CD4-positive, alpha-beta T cell treated with Interleukin-2 at 100 ng/mL for 4 hours (primary cell): ENCODE measurements at places on chromosomes 12 and 14.

GRCh38 chr14:84726471-84726870 lies 803.5 kb upstream of the FLRT2 start:
- no peak for DNase-seq

GRCh38 chr14:28807518-28807917 lies 40.9 kb downstream of the FOXG1 start:
- no peak for DNase-seq

DNA sequence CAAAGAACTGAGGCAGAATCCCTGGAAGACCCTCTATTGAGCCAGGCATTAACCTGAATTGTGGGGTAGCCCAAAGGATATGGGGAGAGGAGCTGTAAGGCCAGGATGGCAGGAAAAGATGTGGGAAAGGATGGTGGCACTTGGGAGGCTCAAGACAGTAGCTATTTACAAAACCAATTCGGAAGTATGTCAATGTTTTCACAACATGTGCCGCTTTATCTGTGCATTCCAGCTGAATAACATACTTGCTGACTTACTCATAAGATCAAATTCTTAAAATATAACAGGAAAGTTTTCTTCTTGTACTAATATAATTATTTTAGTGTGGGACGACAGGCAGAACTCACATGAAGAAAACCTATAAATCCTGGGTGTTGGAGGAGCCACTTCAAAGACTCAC lies 10.6 kb downstream of the BBS10 start:
- DNase-seq, result no peak

DNA sequence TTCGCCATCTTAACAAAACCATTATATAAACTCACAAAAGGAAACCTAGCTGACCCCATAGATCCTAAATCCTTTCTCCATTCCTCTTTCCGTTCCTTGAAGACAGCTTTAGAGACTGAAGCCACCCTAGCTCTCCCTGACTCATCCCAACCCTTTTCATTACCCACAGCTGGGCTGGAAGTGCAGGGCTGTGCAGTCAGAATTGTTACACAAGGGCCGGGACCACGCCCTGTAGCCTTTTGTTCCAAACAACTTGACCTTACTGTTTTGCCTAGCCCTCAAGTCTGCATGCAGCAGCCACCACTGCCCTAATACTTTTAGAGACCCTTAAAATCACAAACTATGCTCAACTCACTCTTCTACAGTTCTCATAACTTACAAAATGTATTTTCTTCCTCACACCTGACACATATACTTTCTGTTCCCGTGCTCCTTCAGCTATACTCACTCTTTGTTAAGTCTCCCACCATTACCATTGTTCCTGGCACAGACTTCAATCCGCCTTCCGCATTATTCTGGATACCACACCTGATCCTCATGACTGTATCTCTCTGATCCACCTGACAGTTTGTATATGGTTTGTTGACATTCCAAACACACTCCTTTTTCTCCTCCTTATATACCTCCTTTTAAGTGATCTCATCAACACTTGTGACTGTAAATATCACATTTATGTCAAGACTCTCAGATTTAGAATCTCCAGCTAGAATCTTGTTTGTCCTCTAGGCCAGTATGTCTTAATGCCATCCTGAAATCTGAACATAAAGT lies 208.7 kb downstream of the KITLG start:
- no peak for DNase-seq

DNA sequence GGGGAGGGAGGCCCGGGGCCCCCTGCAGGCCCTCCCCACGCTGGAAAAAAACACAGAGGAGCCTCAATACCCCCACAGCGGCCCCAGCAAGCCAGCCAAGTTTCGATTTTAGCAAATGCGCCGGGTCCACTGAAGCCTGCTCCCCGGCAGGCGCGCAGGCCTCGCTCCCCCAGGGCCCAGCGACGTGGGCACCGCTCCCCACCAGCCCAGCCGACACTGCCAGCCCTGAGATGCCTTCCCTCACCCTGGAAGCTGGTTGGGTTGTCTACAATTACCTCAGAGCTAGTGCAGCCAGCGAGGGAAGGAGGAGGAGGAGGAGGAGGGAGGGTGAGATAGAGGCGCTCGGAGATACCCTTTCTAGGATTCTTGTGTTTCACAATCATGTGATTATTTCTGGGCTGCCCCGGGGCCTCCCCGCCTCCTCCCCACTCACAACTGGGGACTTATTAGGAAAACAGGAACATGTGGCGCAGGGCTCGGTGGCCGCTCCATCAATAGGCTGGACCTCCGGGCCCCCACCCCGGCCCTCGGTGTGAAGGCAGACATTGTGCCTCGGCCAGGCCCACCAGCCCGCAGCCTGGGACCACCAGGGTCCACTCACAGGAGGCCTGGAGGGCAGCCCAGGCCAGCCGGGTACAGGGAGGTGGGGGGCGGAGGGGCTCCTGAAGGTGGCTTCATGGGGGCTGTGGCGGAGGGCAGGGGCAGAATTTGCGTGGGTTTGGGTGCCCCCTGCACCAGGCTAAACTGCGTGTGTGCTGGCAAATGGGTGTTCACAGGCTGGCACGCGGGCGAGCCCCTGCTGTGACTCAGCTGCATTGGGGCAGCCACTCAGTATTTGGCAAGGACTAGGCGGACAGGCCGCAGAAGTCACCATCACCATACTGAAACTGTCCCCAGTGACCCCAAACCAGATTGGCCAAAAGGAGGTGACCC lies 109.9 kb downstream of the NCOR2 start:
- DNase-seq, result peak; percentile 65

- DNase-seq, result no peak
Measured at GRCh38 chr12:68447797-68448260, 115.7 kb upstream of the MDM1 start.

GRCh38 chr12:45669093-45669492 lies 60.4 kb upstream of the ARID2 start:
- peak; percentile 20 for DNase-seq

GRCh38 chr12:97288531-97288930 lies 174.1 kb upstream of the RMST start:
- no peak for DNase-seq

GRCh38 chr12:4111010-4111409 lies 162.6 kb upstream of the CCND2 start:
- no peak for DNase-seq

- no peak for DNase-seq
Measured at GRCh38 chr12:78050790-78051189, 220.1 kb downstream of the NAV3 start.

DNA sequence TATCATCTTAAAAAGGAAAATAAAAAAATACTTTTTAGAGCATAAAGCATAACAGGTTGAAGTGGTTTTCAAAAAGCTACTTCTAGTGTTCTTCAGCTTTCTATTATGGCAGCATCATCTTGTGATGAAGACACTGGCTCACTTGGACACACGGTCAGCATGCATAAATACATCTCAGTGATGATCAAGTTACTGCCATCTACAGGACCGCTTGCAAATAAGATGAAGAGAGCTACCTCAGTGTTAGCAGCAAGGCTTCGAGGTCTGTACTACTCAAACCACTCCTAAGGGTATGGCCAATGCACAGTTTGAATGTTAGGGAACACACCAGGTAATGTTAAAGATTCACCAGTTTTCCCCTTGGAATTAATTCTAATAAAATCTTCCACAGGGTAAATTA lies 58.8 kb downstream of the GALC start:
- DNase-seq, result no peak

DNA sequence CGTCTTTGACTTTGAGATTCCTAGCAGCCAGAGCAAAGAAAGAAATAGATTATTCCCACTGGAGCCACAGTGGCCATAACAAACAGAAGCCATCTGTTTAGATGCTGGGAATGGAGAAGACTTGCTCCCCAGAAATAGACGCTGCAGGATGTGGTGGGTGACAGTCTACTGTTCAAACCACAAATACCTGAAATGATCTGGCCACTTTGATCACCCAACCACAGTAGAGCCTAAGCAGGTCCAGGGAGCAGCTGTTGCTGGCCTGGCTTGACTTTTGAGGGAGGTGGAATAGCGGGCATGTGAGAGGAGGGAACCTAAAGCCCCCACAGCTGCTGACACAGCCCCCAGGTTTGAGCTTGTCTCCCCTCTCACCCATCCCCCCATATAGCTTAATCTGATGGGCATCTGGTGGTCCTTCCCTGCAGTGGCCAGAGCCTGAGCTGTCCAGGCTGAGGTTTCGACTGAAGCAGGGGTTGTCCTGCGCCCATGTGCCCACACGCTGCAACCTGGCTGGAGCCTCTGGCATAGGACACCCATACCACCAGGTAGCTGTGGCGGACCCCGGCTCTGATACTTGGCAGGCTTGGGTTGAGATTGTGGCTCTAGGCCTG lies 38.7 kb downstream of the SH2B3 start:
- no peak for DNase-seq

DNA sequence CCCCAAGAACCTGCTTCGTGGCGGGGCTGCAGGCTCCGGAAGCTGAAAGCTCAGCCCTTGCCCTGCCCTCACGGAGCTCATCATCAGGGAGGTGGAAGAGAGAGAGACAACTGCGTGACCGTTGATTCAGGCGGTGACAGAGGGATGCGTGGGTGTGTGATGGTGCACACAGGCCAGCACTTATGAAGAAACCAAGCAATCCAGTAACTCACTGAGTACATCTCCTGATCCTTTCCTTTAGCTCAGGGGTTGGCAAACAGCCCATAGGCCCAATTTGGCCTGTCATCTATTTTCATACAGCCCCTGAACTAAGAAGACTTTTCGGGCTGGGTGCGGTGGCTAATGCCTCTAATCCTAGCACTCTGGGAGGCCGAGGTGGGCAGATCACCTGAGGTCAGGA lies 49.9 kb downstream of the TESC start:
- DNase-seq, result no peak

DNA sequence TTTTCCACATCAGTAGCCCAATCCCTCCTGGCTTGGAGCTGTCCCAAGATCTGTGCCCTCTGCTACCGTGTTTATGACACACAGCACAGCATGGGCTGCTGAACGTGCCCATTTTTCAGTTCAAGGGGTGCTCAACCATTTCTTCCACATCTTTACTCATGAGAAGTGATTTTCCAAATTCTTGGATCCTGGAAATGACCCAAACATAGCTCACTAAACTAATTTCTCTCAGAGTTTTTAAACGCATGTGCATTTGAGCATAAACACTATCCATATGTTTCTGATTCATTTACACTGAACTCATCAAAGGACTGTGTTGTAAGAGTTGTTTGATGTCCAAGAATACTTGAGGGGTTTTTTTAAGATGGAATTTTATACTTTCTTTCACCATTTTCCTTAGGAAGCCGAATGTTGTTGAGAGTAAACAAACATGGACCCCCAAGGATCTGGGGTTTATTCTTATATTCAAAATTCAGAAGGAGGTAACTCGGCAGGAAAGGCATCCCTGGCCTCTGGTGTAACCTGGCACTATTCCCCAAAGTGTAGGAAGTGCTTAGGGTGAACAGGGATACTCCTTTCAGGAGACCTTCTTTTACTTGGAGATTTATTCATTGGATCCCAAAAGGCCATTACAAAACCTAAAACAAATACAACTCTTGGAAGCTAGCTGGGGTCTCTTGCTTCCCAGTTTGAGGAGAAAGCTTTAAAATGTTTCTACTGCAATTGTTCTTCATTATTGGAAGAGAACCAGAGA lies 215.0 kb downstream of the BMP4 start:
- no peak for DNase-seq

DNA sequence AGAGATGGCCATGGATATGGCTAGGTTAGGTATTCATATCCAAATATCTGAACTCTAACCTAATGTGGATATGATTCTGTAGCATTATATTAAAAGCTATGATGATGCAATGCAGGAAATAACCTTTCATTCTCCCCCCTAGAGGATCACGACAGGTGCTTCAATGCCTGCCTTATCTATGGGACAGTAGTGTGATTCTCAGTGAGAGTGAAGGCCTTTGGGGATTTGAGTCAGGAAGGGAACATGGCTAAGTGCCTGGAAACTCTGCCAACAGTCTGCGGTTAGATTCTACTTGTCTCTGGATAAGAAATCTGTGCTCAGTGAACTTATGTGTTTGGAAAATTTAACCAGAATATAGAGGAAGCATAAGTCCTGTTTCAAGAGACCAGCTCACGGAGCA lies 81.8 kb downstream of the SLC38A1 start:
- no peak for DNase-seq

GRCh38 chr14:92897922-92898565 lies 24.9 kb upstream of the CHGA start:
- peak; percentile 31 for DNase-seq

DNA sequence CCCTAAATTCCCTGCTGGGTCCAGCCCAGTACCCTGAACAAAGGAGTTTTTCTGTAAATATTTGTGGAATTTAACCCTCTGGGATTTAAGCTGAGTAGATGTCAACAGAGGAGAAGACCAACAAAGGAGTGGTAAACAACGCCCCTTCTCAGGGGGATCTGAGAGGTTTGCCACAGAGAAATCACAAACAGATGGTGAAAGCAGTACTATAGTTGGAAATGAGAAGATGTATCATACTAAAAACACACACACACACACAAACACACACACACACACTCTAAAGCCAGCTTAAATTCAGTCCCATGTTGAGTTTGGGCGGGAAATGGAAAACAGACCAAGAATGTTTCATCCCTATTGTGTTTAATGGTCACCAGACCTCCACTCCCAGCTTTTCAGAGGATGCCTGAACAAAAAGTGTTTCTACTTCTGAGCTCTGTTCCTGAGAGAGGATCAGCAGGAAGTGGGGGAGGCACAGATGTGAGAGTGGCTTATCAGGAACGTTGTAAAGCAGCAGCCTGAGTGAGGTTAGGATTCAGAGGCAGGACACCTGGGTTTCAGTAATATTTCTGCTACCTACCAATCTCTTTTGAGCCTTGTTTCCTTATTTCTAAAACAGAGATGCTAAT lies 3.2 kb downstream of the BIN2 start:
- DNase-seq, result peak; percentile 24

- no peak for DNase-seq
Measured at GRCh38 chr12:104576980-104577580, 120.3 kb downstream of the CHST11 start.
